ENCODE measurements at places on chromosomes 12 and 14.

- no peak for DNase-seq
These were observed 55.8 kb downstream of the TPCN1 start for GRCh38 chr12:113276946-113277500.

- DNase-seq = peak; percentile 45
These were observed 24.3 kb upstream of the RCOR1 start for GRCh38 chr14:102568115-102568614.

DNA sequence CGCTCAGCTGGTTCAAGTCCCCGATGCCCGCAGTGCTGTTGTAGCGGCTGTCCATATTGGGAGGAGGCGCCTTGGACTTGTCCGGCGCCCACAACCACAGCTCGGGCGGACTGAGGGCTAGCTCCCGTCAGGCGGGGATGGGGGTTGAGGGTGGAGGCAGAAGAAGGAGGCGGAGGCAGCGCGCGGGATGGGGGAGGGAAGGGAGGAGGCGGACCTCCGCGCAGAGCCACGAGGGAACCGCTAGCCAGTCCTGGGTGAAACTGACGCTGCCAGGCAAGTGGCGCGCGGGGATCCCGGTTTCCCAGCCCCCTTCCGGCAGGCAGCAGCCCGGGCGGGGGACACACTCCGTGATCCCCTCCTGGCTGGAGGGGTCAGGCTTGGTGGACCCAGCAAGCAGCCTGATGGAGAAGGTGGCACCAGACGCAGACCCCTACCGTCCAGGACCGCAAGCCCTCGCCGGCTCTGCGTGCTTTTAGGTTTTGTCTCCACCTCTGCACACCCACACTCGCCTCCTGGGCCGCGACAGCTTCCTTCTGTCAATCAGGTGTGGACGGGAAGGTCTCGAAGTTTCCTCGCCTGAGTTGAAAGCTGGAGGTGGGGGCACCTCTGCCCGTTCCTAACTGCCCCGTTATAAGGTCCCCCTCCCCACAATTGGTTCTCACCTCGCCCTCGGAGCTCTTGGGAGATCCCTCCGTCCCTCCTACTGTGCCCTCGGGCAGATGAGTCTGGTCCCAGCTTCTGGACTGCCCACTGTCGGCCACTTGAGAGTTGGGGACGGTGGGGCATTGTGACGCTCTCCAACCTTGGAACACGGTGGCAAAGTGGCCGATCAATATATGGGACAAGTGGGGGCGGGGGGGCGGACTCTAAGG, at the start of gene CPNE8:
TSS of gene CPNE8 (minus strand) at position 112 of the 872 bp plus-strand sequence. CDS start at position 55, 57 bp downstream.
- DNase-seq = peak; percentile 20

- DNase-seq = no peak
These were observed 12.4 kb downstream of the TBC1D30 start for GRCh38 chr12:64836856-64837255.

GRCh38 chr14:72883109-72883508, 10.8 kb downstream of the DPF3 start:
- DNase-seq = no peak

- no peak for DNase-seq
These were observed 29.8 kb downstream of the LRRIQ1 start for GRCh38 chr12:85065837-85066482.

GRCh38 chr12:32780071-32780470, 24.4 kb upstream of the YARS2 start:
- no peak for DNase-seq

GRCh38 chr12:49766115-49766455, 24.7 kb downstream of the TMBIM6 start:
- no peak for DNase-seq

GRCh38 chr12:79121486-79121885, 256.9 kb downstream of the SYT1 start:
- no peak for DNase-seq

GRCh38 chr12:124282287-124282686, 12.6 kb upstream of the RFLNA start:
- DNase-seq = no peak

GRCh38 chr14:34135492-34135891, 184.6 kb upstream of the EGLN3 start:
- no peak for DNase-seq

- no peak for DNase-seq
These were observed 121.7 kb downstream of the CCER1 start for GRCh38 chr12:90833228-90833627.

DNA sequence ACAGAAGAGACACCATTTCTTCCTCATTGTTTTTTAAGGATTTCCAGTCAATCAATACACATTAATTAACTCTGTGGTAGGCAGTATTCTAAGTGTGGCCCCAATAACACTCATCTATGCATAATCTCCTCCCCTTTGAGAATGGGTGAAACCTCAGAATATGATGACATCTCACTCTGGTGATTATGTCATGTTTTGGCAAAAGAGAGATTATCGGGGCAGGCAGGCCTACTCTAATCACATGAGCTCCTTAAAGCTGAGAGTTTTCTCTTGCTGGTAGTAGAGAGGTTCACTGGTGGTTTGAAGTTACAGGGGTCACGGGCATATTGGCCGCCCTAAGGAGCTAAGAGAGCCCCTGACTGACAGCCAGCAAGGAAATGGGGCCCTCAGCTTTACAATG, 7.1 kb upstream of the LGMN start:
- no peak for DNase-seq

DNA sequence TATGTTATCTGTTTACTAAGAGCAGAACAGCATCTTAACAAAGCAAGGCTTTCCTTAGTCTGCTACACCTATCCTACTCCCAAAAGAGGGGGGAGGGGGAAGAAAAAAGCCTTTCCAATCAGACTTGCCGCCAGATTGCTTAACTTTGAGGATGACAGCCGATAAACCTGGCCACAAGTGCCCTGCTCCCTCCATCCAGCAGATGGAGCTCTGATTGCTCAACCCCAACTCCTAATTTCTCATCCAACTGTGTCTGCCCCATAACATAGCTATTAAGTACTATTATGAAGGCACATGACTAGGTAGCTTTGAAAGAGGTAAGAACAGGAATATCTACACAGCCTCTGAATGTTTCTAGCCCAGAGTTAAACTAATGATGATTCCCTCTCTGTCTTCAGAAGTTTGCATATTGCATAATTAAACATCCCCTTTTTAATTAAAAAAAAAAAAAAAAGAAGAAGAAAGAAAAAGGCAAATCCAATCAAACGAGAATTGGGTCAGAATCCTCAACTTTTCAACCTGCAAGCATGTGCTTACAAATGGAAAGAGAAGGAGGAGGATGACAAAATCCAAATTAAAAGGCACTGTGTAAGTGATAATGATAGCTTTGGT, 247.4 kb downstream of the GALC start:
- no peak for DNase-seq

GRCh38 chr12:47088021-47088944, 8.5 kb upstream of the AMIGO2 start:
- DNase-seq = no peak

DNA sequence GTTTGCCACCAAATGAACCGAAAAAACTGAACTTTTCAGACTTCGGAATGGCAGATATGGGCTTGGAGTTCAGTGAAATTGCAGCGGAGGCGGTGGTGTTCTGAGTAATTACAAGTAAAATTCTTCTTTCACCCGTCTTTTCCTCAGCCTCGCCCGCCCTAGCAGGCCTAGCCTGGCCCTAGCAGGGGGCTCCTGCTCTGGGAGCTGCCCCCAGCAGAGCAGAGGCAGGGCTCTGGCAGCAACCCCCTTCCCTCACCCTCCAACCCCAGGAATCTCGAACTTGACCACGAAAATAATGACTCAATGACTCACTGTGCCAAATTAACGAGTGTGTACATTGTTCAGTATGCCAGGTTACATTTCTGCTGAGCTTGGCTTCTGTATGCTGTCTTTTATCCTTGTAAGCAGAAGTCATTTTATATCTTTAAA, 1.1 kb downstream of the PAPLN start:
- no peak for DNase-seq

- DNase-seq = no peak
These were observed 8.2 kb downstream of the ANG start for GRCh38 chr14:20696764-20697163.

DNA sequence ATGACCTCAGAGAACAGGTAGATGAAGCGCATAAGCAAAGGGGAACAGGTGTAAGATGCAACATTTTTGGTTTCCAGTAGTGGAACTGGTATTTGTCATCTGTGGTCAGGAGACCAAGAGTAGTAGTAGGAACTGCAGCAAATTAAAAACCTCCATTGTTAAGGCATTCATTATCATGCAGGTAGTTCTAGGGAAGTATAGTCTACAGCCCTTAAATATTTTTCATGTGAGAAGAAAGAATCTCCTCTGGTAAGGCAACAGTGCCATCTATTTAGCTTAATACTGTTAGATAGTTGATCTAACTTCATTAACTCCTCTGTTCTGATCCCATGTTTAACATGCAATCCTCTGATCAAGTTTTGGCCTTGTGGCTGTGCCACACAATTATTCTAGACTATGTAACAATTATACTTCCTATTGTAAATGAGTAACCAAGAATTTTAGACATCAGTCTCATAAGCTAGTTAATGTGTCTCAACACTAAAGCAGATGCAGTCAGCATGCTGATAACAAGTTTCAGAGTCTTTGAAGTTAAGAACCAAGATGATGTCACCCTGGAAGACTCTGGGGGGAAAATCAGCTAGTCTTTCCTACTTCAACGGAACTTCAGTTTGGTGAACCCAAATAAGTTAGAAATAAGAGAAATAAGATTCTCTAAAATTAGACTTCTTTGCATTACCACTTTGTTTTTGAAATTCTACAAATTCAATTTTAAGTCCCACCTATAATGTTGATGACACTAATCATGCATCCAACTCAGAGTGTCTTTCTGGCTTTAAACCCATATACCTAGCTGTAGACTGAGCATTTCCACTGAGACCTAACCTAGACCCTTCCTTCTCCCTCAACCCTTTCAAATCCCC, 70.9 kb downstream of the STXBP6 start:
- DNase-seq = no peak

GRCh38 chr12:108322998-108323397, 16.1 kb downstream of the CMKLR1 start:
- no peak for DNase-seq

DNA sequence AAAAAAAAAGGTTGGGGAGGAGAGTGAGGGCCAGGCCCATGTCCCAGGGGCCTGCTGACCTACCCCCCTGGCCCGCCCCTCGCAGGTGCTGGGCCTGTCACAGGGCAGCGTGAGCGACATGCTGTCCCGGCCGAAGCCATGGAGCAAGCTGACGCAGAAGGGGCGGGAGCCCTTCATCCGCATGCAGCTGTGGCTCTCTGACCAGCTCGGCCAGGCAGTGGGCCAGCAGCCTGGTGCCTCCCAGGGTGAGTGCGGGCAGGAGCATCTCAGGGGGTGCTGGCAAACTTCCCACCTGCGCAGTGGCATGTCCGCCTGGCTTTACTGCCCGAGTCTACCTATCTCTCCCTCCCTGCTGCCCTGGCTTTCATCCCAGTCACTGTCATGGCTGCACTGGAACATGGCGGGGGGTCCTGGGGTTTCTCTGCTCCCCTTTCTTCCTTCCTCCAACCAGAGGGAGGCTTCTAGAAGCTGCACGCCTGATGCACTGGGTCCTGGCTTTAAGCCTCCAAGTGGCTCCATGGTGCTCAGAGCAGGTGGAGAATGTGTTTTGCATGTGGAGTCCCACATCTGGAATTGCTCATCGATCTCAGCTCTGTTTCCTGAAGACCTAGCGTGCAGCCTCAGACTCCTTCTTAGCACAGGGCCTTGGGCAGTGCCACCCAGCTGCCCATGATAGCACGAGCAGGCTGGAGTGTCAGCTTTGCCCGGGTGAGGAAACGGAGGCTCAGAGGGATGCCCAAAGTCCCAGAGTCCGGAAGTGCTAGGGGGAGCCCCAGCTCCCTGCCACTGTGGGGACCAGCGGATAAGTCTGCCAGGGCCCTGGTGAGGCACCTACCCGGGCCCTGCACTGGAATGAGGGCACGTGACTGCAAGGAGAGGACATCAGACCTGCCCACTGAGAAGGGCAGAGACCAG, 46.3 kb downstream of the PHETA1 start:
- DNase-seq = no peak

DNA sequence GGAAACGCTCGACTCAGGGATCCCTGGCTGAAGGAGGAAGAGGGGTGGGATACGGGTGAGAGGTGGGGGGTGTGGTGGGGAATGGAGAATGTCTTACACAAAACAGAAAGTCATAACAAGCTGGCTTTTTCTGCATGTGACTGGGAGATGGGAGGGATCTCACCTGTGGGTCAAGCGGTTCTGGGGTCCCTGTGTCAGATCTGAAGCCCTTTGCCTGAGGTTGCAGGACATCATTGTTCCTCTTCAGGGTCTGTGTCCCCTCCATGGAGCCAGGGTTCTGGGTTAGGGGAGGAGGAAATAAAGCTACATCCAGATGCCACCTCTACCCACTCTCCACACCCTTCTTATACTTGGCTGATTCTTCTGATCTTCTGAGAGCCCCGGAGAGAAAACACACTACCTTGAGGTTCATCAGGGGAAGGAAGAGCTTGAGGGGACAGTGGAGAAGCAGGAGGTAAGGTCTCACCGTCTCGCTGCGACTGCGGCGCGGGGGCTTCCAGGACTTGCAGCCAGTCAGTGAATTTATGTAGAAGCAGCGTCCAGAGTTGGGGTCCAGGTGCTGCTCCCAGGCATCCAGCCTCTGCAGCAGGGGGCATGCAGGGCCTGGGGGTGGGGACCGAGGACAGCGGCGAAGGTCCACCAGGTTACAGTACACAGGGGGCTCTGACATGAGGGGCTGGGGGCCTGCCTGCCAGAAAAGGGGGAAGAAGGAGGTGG, 2.5 kb downstream of the ARHGAP9 start:
- DNase-seq = no peak

DNA sequence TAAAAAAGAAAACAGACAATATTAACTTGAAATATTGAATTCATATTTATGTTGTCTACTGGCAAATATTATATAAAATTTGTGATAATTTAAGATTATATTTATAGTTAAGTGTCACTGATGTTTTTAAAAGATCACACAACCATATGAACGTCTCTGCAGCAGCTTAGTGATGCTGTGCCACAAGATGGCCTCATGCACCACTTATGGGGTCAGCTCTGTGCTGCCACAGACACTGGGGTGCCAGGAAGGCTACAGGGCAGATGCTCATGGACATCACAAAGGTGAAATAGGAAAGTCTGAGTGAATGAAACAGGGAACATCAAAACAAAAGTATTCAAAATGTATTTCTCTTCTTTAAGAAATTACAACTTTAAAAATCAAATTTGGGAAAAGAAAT, 13.1 kb downstream of the ATXN3 start:
- DNase-seq = no peak

GRCh38 chr14:39452680-39453079, 20.4 kb upstream of the FBXO33 start:
- no peak for DNase-seq

All from activated CD4-positive, alpha-beta T cell treated with anti-CD3 and anti-CD28 coated beads for 4 hours (primary cell).